Uterus (tissue), 4 donors: ENCODE measurements at places on chromosomes 7 and 10.

- no peak for DNase-seq
Measured at GRCh38 chr10:110396284-110396651, 91.5 kb upstream of the SMNDC1 start.

GRCh38 chr7:80764132-80764531 lies 125.7 kb downstream of the CD36 start:
- DNase-seq = no peak

DNA sequence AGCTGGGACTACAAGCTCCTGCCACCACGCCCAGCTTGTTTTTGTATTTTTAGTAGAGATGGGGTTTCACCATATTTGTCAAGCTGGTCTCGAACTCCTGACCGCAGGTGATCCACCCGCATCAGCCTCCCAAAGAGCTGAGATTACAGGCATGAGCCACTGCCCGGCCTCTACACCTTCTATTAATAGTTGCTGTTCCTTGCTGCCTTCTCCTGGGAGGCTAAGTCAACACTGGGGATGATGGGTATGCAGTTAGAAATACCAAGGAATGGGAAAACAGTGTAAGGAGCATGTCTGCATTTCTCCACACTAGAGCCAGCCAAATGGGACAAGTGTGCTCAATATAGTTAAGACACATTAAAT lies 97.3 kb upstream of the PDLIM1 start:
- no peak for DNase-seq

DNA sequence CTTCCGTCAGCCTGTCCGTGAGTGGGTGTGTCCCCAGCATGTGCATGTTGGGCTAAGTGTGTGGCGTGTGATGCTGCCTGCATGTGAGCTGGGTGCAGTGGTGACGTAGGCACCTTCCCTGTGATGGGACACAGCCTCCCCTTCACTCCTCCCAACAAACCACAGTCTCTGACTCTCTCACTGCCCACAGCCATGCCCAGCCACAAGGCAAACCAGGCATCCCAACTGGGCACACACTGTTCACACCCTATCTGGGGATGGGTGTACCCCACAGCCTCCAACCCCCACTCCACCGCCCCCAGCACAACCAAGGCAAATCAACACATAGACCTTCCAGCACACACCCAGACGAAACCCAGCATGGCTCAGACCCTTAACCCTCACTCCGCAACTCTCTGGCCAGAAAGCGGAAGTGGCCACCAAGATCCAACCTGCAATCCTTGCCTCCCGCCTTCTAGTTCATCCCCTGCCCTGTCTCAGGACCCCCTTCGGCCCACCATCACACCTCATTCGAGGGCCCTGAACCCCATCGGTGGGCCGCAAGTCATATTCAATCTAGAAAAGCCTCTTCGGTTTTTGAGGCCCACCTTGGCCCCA lies 10.4 kb downstream of the PSD start:
- no peak for DNase-seq

DNA sequence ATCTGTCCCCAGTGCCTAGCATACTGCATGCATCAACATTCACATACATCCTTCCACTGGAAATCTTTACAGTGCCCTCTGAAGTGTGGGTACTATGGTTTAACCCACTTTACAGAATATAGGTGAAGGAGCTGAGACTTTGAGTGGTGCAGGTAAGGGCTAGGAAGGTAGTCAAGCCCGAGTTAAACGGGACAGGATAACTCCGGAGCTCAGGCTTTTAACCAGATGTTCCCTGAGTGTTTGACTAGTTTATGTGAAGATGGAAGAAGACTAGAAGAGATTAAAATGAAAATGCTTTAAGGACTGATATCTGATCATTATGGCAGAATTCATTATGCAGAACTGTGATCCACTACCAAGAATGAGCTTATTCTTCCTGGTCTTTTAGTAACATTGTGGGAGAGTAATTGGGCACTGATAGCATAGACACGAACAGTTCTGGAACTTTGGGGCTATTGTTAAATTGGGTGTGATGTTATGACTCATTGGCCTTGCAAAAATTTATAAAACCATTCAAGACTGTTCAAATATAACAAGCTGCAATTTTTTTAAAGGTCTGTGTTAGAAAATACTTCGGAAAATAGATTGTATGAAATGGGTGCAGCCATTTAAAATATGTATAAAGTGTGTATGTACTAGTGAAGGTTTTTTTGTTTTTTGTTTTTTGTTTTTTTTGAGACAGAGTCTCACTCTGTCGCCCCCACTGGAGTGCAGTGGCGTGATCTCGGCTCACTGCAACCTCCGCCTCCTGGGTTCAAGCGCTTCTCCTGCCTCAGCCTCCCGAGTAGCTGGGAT lies 4.4 kb downstream of the CUL1 start:
- no peak for DNase-seq

GRCh38 chr7:81627536-81628287 lies 142.1 kb downstream of the HGF start:
- DNase-seq = no peak

GRCh38 chr10:17781856-17782255 lies 27.3 kb upstream of the MRC1 start:
- no peak for DNase-seq

DNA sequence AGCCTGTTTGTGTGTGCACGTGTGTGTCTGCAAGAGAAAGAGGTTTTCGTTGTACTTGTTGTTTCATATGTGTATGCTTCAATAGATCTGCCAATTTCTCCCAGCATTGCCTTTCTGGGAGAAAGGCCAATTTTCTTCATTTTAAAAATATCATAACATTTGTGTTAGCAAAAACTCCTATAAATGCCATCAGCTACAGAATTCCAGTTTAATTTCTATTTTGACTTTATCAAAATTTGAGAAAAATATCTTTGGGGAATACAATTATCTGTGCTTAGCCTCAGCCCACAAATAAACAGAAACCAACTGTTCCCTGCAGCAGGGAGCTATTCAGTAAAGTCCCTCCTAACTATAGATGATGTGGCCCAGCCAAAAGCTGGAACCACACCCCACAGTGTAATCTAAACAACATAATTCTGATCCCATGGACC lies 68.3 kb upstream of the MGMT start:
- DNase-seq = no peak

GRCh38 chr7:55246171-55246570 lies 119.0 kb upstream of the LANCL2 start:
- no peak for DNase-seq

DNA sequence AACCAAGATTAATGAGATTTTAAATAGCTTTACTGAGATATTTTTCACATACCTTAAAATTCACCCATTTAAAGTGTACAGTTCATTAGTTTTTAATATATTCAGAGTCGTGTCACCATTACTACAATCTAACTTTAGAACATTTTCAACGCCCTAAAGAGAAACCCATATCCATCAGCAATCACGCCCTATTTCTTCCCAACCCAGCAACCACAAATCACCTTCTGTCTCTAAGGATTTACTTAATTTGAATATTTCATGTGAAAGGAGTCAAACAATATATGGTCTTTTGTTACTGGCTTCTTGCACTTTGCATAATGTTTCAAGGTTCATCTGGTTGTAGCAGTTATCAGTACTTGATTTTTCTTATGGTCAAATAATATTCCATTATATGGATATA lies 25.1 kb upstream of the PDZD8 start:
- DNase-seq = no peak

DNA sequence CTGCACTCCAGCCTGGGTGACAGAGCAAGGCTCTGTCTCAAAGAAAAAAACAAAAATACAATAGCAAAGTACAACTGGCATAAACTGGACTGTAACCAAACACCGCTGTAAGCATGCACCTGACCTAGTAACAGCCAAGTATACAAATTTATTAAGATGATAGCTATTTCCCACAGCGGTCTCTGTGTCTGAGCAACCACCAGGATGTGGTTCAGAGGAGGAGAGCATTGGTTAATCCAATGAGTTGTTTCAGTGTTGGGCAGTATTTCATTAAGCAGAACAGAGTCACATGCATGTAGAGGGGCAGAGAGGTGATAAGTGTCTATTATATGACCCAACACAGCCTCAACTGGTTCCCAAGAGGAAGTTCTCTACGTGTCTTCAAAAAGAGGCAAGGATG lies 4.0 kb downstream of the SLC16A12 start:
- no peak for DNase-seq

GRCh38 chr7:134946260-134946659 lies 40.0 kb upstream of the AGBL3 start:
- DNase-seq = no peak

DNA sequence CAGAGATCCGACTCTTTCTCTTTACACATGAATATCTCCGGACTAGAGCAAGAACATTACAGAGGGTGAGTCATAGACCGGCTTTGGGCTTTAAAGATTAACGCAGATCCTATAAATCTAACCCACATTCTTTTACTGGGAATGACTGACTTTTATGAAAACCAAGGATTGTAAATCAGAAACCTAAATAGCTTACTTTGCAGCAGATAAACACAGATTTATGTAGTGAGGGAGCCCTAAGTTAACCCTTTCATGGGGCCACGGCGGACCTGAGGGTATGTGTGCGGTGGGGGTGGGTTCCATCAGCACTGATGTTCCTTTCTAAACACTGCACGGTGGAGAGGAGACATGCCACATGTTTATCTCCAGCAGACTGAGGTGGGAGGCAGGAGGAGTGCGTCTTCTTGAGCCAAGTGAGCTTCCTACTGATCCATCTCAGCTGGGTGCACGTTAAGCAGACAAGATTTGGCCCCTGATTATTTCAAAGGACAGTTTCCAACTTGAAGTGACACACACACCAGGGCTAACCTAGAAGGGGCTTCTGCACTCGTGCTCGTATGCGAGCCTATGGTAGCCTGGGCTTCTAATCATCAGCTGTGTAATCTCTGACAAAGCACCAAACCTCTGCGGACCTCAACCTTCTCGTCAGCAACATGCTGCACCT lies 127.6 kb downstream of the WDR11 start:
- peak; percentile 38 for DNase-seq

DNA sequence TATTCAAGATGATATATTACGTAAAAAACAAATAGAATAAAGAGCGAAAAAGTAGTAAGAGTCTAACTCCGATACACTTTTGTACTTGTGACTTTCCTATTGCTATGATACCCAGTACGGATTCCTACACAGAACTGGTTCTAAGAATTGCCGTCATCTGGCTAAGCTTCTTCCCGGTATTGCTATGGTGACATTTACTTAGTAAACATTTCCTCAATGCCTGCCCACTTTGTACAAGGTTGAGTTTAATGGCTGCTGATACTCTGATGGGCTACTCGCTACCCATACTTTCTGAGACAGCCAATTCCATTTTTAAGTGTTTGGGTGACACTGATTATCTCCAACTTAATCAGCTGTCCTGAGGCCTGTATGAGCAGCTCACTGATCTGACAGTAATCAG lies 55.6 kb downstream of the OSBPL3 start:
- DNase-seq = no peak

GRCh38 chr10:47414752-47415519 lies 30.8 kb upstream of the ZNF488 start:
- peak; percentile 6 for DNase-seq

GRCh38 chr7:128120976-128121490 lies 89.8 kb upstream of the LRRC4 start:
- DNase-seq = no peak

GRCh38 chr10:15027741-15028140 lies 16.0 kb upstream of the OLAH start:
- no peak for DNase-seq

DNA sequence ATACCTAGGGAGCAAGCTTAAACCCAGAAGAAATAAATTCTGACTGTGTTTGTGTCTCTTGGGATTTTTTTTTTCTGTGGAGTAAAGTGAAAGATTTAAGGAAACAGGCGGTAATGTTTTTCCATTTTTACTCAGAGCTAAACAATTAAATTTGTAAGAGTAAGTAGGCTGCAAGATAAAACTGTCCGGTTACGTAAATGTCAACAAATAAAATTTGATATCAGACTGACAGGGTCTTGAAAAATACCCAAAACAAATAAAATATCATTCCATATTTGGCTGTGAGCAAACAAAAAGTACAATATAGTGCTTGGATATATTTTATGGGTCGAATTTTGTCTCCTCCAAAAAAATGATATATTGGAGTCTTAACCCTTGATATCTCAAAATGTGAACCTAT lies 217.6 kb downstream of the PCLO start:
- no peak for DNase-seq

- no peak for DNase-seq
Measured at GRCh38 chr7:98810153-98810802, 59.5 kb downstream of the TMEM130 start.

GRCh38 chr10:82176587-82176986 lies 301.6 kb downstream of the NRG3 start:
- no peak for DNase-seq

DNA sequence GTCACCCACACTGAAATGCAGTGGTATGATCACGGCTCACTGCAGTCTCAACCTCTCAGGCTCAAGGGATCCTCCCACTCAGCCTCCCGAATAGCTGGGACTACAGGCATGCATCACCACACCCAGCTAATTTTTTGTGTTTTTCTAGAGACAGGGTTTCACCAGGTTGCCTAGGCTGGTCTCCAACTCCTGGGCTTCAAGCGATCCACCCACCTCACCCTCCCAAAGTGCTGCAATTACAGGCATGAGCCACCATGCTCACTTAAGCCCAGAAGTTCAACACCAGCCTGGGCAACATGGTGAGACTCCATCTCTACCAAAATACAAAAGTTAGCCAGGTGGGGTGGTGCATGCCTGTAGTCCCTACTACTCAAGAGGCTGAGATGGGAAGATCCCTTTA lies 33.5 kb downstream of the GDI2 start:
- no peak for DNase-seq

- DNase-seq = no peak
Measured at GRCh38 chr7:71591876-71592275, 459.9 kb downstream of the GALNT17 start.

GRCh38 chr7:31550432-31550831 lies 36.5 kb downstream of the ITPRID1 start:
- DNase-seq = no peak

- no peak for DNase-seq
Measured at GRCh38 chr7:98254951-98255610, 3.0 kb upstream of the TECPR1 start.

GRCh38 chr7:158377800-158378623 lies 209.6 kb downstream of the PTPRN2 start:
- DNase-seq = no peak

DNA sequence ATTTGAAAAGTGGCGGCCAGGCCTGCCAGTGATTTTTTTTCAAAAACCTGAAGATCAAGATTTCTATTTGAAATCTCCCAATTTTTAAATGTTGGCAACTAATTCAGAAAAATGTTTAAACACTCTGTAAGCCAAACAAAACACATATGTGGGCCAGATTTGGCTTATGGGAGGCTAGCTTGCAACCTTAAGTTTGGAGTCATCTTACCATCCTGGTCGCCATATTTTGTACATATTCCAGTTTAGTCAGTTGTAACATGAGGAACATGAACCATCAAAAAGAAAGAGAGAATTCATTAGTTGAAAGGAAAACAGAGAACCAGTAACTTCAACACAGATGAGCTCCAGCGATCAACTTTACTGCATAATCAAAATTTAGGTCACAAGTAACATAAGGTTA lies 115.4 kb downstream of the TMEM26 start:
- DNase-seq = no peak

DNA sequence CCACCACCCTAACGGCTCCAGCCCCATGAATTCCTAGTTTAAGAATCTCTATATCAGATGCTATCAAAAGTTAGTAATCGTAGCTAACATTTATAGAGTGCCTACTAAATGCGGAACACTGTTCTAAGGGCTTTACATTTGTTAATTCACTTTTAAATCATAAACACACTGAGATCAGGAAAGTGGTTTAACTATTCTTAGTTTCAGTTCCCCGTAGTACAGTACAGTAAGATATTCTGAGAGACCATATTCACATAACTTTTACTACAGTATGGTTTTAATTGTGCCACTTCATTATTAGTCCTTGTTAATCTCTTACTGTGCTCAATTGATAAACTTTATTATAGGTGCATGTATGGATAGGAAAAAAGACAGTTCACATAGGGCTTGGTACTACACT lies 22.5 kb downstream of the SYPL1 start:
- DNase-seq = no peak
